ENCODE measurements at places on chromosomes 1 and 21.
A peak's percentile ranks its signal among the peaks of the same experiment; 100 is the strongest.

GRCh38 chr1:193437785-193438184, 251.4 kb upstream of the B3GALT2 start:
- DNase-seq, result no peak

DNA sequence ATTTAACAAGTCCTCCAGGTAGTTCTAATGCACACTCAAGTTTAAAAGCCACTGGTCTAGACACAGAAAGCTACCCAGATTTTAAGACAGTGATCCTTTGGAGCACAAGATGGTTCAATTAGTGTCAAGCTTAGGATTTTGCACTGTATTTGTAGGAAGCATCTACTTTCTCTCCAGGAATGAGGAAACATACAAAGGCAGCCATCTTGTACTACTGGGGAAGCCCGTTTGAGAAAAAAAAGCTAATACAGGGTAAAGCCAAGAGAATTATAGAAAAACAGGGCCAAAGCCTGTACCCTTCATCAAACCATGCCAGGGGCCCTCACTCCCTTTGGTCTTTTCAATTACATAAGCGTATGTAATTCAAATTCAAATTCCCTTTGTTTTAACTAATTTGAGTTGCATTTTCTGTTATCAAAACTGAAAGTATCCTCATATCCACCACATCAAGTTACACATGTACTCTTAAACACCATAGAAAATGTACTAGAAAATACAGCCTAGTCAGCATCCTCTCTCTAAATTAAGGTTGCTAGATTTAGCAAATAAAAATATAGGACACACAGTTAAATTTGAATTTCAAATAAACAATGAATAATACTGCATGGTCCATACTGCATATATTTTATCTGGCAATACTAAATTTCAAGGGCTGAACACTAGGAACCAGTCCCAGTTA, 17.4 kb downstream of the PIK3R3 start:
- DNase-seq, result no peak

DNA sequence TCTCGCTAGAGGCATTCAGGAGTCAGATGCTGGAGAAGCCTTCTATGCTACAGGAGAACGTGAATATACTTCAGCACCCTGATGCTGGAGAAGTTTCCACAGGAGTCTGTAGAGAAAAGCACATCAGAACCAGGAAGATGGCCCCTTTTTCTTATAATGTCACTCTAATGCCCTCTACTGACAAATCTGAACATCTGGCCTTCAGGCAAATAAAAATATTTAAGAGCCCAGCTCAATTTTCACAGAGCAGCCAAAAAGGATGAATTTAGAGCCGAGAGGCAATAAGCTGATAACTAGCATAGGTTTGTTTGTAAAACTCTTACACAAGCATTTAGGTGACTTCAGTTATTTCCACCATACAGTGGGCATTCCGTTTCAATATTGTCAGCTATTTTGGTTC, 3.8 kb upstream of the RRP15 start:
- DNase-seq, result no peak

- DNase-seq, result no peak
These were observed 14.1 kb upstream of the RGS2 start for GRCh38 chr1:192794768-192795035.

- DNase-seq, result peak; percentile 88
These were observed 21.8 kb downstream of the MIS18A start for GRCh38 chr21:32256873-32257620.

DNA sequence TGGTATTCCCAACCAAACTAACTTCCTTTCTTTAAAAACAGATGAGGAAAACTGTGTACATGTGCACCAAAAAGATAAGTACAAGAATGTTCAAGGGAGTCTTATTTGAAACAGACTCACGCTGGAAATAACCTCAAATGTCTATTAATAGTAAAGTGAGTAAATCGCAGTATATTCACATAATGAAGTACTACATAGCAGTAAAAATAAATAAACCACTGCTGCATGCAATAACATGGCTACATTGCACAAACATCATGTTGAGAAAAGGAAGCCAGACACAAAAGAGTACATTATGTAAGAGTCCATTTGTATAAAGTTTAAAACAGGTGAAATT, 5.2 kb upstream of the DENND2D start:
- no peak for DNase-seq

DNA sequence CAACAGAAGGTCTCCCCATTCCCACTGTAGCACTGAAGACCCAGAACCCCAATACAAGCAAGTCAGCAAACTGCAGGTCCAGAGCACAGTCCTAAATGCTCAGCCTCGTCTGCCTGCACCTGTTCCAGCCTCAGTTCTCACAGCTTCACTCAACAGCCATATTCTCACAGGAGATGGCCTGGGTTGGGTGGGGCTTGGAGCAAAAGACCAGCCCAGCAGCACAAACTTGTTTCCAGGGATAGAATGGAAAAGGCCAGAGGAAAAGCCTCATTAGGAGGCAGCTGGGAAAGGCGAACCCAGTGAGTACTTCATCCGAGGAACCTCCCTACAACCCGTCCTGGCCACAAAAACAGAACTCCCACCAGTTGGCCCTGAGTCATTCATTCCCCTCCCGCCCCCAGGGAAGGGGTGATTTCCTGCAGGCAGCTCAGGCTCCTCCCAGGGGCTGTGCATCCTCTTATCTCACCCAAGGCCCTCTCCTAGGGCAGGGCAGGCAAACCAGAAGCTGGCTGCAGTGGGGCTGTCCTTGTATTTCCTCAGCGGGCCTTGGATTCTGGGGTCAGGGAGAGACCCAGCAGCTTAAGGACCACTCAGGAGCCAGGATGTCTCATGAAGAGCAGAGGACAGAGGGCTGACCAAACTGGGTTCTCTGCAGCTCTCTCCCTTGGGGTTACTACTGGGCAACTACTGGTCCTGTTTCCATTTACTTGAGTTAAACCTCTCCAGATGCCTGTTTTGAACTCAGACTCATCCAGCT, 7.4 kb upstream of the MPL start:
- no peak for DNase-seq

DNA sequence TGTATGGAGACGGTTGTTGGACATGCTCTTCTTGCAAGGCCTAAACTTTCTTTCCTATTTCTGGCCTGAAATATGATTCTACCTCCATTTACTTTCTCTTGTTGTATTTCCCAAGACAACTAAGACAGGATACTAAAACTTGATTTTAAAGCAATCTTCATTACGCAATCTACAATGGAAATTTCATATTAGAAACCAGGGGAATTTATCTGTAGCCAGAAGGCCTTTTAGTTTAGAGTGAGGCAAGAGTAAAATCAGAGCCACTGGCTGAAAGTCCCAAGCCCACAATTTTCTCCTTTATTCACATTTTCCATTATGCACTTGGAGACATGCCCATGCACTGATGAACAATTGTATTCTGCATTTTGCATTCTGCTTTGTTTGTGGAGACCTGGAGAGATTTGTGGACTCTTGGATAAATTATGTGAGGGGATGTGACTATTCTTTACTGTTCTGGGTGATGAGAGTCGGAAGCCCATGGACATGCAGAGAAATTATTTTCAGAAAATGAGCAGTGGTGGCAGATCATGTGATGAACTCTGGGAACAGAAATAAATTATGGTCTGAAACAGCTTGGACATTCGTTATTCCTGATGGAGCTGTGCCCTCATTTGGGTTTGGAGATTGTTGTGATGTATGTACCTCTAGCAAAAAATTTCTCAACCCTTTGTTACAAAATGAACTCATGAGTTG, 336.8 kb downstream of the SEC16B start:
- no peak for DNase-seq

GRCh38 chr1:41152622-41153044, 89.5 kb downstream of the SCMH1 start:
- no peak for DNase-seq

DNA sequence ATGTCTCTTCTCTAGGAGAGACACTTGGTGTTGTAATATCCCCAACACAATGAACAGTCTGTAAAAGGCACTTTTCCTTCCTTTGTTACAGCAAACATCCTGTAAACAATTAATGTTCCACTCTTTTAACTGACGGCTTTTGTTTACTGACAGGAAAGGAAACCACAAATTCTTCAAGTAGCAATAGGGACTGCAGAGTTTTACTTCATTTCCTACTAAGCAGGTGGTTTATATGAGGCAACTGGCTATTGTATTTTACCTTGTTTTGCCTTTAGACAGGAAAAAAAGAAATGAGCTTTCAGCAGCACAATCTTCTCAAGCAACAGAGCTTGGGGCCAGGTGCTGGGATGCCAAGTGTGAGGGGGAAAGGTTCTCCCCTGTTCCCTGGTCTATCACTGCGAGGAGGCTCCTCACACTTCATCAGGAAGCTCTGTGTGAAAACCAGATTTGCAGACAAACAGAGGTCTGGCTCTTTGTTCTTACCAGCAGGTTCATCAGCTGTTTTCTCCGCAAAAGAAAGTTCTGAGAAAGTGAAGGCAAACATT, 51.2 kb downstream of the SIPA1L2 start:
- DNase-seq, result peak; percentile 65

- no peak for DNase-seq
These were observed 282.5 kb downstream of the VAV3 start for GRCh38 chr1:107682467-107682866.

- no peak for DNase-seq
These were observed 3.2 kb downstream of the PSRC1 start for GRCh38 chr1:109279615-109280278.

GRCh38 chr1:33025180-33025569, 11.5 kb downstream of the AK2 start:
- DNase-seq, result no peak

- no peak for DNase-seq
These were observed 208.1 kb downstream of the USH2A start for GRCh38 chr1:216215169-216215568.

- no peak for DNase-seq
These were observed 195.7 kb downstream of the FCRL5 start for GRCh38 chr1:157356601-157357000.

GRCh38 chr1:193890935-193891334, 704.5 kb upstream of the B3GALT2 start:
- DNase-seq, result no peak

DNA sequence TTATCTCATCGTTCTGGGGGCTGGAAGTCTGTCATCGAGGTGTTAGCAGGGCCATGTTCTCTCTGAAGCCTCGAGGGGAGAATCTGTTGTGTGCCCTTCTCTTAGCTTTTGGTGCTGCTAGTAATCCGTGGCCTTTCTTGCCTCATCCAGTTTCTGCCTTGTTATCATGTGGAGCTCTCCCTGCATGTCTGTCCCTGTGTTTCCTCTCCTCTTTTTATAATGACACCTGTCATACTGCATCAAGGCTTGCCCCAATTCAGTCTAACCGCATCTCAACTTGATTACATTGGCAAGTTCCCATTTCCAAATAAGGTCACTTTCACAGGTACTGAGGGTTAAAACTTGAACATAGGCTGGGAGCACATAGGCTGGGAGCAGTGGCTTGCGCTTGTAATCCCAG, 82.6 kb upstream of the CNIH3 start:
- no peak for DNase-seq

DNA sequence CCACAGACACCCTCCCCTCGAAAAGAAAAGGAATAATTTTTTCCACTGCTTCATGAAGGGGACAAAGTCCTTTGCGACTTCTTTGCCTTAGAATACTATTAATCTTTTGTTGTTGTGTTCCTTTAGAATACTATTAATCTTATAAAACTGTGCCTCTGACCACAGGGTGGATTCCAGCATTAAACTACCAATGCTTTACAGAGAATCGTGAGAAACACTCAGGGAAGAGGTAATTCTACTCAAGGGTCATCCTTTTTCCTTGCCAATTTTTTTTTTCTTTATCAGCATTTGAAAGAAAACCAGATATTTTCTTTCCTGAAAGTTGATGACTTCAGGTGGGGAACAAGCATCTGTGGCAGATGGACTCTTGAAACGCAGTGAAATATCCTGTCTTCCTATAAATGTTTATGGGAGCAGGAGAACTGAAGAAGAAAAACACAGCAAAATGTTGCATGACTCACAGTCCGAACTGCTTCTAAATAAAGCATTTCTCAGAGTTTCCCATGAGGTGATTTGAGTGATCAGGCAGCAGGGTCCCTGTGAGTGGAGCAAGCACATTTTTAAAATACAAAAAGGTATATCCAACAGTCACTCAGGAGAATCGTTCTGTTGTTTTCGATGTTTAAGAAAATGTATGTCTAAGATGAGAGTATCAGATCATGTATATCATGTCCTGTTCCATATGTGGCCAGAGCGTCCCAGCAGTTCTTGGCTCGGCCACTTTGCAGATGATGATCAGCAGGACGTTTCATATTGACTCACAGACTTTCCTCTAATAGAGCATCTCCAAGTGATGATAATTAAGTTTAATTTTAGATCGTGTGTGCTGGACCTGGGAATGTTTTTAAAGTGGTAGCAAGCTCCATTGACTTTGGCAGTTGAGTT, 154.2 kb upstream of the RUNX1 start:
- DNase-seq, result no peak

- DNase-seq, result no peak
These were observed 280.4 kb downstream of the BRINP2 start for GRCh38 chr1:177451191-177451590.

GRCh38 chr1:6774381-6774780, 10.9 kb upstream of the CAMTA1 start:
- DNase-seq, result no peak

DNA sequence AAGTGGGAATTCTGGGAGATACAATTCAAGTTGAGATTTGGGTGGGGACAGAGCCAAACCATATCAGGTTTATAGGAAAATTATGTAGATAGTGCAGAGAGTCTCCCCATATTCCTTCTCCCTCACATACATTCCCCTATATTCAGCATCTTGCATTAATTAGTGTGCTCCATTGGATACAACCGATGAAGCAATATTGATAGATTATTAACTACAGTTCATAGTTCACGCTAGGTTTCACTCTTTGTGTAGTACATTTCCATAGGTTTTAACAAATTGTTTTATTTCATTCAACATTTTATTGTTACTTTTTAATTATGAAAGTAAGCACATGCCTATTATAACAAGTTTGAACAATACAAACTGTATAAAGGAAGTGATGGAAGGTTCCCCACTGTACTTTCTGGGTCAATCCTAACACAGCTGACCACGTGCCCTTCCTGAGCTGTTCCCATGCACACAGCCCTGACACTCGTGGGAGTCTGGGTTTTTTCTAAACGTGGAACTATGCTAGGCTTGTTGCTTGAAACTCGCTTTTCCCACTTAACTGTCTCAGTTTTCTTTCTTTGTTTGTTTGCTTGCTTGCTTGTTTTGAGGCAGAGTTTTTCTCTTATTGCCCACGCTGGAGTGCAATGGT, 116.8 kb upstream of the TMPRSS2 start:
- no peak for DNase-seq

DNA sequence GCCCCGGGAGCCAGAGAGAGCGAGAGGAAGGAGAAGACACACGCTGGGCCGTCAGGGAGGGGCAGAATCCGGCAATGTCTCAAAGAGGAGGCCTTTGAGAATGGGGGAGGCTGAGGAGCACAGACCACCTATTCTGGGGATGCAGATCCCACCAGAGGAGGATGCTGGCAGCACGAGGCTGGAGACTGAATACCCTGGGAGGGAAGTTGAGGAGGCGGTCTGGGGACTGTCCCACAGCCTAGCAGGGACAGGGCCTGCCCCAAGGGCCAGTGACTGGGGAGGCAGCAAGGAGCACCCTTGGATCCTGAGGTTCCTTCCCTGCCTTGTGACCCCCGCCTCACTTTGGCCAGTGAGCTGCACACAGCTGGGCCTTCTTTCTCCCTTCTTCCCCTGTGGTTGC, 49.2 kb downstream of the SLC37A1 start:
- no peak for DNase-seq

- no peak for DNase-seq
These were observed 135.2 kb downstream of the PSMG1 start for GRCh38 chr21:39048064-39048463.

GRCh38 chr1:183824291-183824690, 19.4 kb downstream of the RGL1 start:
- no peak for DNase-seq

All from DMS79 (cell line).